ENCODE measurements at places on chromosomes 16 and 17.

DNA sequence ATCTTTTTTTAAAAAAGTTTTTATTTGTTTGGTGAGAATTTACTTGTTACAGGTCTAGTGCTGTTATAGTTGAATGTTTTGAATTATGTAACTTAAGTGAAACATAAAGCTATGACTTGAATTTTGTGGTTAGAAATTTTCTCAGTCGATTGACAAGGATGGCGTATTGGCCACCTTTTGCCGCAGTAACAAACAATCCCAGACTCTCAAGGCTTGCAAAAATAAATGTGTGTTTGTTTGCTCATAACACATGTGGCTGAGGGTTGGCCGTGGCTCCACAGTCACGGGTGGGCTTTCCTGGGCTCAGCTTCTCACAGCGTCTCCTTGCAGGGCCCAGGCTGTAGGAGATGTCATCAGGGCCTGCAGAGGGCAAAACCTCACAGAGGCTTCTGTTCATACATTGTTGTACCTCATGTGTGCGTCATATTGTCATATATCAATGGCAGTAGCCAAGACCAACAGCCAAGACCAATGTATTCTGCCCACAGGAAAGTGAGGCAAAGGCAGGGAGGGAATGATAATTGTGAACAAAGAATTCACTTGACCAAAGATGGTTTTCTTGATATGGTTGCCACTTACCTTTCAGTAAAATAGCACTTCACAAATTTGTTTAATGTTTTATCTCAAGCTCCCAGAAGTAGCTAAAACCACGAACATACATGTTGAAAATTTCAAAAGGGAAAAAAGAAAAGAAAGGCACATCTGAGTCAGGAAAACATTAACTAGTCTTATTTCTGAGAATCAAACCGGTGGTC is 93.5 kb downstream of the WWOX start:
- no peak for DNase-seq

GRCh38 chr16:35754391-35755369 is 2295.3 kb downstream of the TP53TG3F start:
- DNase-seq = no peak

DNA sequence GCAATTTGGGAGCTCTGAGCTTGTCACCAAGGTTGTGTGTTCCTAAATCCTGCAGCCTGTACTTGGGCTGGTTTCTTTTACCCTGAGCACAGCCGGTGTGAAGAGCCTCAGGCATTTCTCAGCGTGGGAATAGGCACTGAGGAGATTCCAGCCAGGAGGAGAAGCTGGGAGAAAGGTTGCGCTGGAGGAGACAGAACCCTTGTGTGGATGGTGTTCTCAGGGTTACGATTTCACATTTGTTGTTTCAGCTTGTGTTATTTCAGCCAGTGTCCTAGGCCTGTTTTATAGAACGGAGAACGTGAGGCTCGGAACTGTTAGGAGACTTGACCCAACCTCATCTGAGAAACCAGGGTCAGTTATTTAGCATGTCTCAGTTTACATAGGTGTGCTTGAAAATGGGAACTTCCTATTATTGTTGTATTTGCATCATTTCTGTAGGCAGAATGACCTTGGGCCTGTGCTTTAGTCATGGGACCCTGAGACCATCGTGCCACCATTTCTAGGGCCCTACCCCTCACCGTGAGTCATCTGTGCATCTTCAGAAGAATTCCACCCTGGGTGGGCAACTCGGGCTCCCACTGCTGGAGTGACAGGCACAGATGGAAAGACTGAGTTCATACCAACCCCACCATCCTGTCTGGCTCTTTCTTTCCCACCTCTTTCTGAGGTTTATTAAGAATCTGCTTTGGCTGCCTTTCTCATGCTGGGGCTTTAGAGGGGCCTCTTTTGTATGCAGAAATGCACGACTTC is 134.9 kb downstream of the MSI2 start:
- no peak for DNase-seq

GRCh38 chr17:42251115-42251514 is 25.1 kb downstream of the STAT5B start:
- no peak for DNase-seq
